Esophagus squamous epithelium (tissue), 5 donors: ENCODE measurements at places on chromosomes 3 and 15.

- no peak for DNase-seq
These were observed 57.6 kb upstream of the SLC6A11 start for GRCh38 chr3:10758304-10759037.

- no peak for DNase-seq
These were observed 3.2 kb downstream of the TNNC1 start for GRCh38 chr3:52450489-52451236.

DNA sequence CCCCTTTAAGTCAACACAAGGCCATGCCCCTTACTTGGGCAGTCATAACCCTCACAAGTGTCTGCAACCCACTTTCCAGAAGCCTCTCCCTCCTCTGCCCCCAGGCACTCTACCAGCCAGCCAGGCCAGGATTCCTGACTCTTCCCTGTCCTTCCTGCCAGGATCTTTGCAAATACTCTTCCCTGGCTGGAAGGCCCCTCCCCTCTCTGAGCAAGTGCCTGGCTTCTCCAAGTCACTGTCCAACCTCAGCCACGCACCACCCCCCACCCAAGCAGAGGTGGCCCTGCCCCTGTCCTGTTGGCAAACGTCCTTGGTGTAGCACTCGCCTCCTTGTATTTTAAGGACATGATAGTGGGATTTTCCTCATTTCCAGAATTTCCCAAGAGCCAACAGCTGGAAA, 54.7 kb upstream of the USP3 start:
- DNase-seq, result no peak

GRCh38 chr3:143439817-143440216, 320.2 kb downstream of the CHST2 start:
- no peak for DNase-seq

DNA sequence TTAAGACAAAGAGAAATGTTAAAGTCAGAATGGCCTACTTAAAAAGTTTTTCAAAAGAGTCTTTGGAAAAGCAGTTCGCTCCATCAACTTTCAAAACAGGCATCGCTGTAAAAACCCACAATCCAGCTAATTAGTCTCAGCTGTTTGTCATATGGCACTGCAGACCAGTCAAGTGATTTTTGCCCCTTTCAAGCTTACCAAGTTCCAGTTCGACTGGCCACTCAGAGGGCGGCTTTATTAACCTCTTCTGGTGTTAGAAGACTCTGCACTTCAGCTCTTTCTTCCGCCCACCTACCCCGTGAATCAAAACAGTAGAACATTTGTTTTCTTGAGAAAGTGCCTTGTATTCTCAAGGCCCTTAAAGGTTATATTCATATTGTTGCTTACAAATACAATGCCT, 19.3 kb downstream of the RAB27A start:
- no peak for DNase-seq

- DNase-seq, result no peak
These were observed 39.0 kb downstream of the MED12L start for GRCh38 chr3:151124476-151124875.
